Testis (tissue), 5 donors: ENCODE measurements at places on chromosomes 16 and 17.

DNA sequence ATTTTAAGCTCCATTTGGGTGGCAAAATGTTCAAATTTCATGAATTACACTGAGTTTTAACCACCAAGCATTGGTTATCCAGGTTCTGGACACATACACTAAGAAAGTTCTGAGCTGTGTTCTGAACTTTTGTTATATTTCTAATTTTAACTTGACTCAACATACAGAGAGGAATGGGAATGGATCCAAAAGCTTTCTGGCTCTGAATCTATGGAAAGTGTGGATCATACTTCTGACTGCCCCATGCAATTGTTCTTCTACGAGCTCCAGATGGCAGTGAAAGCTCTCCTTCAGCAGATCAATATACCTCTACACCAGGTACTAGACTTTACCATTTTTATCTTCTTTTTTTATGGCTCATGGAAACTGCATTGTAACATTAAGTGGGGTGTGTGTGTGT lies 113.0 kb upstream of the NOG start:
- DNase-seq, result no peak

GRCh38 chr16:64617836-64618476 lies 503.9 kb downstream of the CDH11 start:
- DNase-seq, result no peak

DNA sequence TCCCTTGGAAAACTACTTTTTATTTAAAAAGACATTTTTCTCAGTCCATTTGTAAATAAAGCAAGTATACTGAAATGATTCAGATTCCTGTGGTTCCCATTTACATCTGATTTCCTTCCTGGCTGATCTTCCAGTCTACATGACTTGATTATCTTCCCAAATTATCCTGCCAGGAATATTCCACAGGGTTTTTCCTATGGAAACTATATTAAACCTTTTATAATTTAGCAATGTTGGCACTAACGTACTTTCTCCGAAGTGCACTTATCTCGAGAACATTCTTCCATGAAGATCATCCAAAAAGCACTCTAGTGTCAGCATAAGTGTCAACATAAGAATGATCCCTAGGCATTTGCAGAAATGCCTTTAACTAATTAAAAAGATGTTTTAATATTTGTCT lies 347.7 kb upstream of the KIF2B start:
- no peak for DNase-seq

GRCh38 chr16:57999971-58000705 lies at the start of gene ZNF319:
Gene ZNF319 (minus strand): TSS chr16:58000672. CDS start chr16:57998265, 2,407 bp downstream.
- no peak for DNase-seq

GRCh38 chr16:799111-799947 lies 1.2 kb downstream of the GNG13 start:
- no peak for DNase-seq

GRCh38 chr16:8199390-8199789 lies 390.9 kb downstream of the TMEM114 start:
- no peak for DNase-seq

DNA sequence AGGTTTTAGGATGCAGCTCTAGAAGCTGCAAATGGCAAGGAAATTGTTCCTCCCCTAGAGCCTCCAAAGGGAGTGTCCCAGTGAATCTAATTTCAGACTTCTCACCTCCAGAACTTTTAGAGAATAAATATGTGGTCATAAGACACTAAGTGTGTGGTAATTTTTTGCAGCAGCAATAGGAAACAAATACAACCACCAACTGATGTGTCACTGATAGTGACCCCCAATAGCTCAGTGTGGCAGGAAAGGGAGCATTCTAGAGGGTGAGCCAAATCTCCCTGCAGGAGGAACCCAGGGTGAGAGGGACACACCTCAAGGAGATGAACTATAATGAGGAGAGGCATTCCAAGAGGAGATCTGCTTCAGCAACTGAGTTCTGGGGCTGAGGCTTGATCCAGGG lies 4.1 kb downstream of the CCL4L2 start:
- DNase-seq, result no peak

DNA sequence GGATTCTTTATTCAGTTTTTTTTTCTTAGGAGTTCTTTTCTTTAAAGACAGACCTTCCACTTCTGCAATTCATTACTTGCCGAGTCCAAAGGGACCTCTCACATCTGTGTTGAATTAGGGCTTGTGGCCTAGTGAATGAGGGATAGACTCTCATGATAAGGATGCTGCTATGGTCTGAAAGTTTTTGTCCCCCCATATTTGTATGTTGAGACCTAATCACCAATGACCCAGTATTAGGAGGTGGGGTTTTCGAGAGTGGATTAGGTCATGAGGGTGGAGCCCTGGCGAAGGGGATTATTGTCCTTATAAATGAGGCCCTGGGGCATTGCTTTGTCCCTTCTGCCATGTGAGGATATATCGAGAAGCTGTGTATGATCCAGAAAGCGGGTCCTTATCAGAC lies 9.5 kb downstream of the KRT12 start:
- no peak for DNase-seq

DNA sequence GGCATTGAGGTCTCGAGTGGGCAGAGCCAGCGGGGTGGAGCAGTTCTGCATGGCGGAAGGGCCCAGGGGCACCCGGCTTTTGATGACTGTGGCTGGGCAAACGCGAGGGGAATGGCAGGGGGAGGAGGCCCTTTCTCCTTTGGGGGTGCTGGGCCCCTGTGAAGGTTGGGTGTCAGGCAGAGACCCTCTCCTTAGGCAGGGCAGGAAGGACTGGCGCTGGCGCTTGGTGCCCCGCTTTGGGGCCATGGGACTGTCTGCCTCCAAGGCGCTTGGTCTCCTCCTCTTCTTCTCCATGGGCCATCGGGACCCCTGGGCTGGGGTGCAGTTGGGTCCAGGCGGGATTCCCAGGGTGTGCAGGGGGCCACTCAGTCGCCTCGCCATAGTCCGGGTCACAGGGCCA lies 12.8 kb upstream of the GFAP start:
- DNase-seq, result no peak

GRCh38 chr16:21647562-21648164 lies 4.7 kb downstream of the IGSF6 start:
- no peak for DNase-seq

DNA sequence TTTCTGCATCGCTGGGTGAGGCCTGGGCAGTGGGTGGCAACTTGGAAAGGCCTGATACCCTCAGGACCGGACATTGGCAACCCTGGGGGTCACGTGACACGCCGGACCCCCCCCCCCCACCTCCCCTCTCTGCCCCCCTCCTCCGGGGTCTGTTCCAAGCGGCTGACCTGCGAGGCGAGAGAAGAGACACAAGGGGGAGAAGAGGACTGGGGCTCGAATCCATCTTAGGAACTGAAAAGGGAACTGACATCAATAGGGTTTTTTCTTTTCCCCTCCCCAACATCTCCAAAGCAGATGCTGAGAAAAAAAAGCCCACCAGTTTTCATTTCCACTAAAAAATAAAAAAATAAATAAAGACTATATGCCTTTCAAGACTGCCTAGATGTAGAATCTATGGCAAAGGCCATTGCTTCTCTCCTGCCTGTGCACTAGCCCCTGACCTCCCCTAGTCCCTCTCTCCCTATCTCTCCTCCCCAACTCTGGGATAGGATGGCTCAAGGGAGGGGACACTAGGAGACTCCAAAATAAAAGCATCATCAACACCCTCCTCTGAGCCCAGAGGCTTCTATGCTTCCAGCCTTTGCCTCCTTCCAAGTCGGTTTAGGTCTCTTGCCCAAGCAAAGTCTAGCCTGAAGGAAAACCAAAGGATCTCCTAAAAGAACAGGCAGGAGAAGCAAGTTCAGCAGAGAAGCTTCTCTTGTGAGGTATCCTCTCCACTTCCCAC lies 7.7 kb upstream of the HOXB2 start:
- no peak for DNase-seq

DNA sequence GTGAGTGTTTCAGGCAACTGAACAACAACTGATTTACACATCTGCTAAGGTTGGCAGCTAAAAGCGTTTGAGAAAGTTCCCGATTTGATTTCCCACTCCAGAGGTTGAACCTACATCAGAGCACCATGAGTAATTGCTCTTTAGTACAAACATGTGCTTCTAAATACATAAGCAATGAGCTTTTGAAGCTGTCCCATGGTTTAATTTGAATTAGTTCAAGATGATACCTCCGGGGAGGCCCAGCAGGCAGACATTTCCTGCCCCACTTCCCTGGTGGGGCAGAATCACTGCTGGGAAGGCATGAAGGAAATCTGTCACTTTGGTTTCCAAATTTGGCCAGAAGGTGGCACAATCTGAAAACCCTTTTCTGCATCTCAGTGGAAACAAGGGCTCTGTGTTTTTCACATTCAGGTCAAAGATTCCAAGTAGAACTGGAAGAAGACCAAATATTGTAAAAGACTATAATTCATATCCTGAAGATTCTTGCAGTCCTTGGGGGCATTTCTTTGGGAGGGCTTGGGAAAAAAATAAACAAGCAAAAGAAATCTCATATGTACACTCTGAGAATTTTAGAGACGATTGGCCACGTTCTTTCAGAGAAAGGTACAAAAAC lies 176.2 kb upstream of the FAM20A start:
- DNase-seq, result peak; percentile 77

- DNase-seq, result no peak
Measured at GRCh38 chr17:61400066-61400716, 548 bp downstream of the TBX2 start.

GRCh38 chr16:64428463-64429113 lies 693.3 kb downstream of the CDH11 start:
- DNase-seq, result no peak

DNA sequence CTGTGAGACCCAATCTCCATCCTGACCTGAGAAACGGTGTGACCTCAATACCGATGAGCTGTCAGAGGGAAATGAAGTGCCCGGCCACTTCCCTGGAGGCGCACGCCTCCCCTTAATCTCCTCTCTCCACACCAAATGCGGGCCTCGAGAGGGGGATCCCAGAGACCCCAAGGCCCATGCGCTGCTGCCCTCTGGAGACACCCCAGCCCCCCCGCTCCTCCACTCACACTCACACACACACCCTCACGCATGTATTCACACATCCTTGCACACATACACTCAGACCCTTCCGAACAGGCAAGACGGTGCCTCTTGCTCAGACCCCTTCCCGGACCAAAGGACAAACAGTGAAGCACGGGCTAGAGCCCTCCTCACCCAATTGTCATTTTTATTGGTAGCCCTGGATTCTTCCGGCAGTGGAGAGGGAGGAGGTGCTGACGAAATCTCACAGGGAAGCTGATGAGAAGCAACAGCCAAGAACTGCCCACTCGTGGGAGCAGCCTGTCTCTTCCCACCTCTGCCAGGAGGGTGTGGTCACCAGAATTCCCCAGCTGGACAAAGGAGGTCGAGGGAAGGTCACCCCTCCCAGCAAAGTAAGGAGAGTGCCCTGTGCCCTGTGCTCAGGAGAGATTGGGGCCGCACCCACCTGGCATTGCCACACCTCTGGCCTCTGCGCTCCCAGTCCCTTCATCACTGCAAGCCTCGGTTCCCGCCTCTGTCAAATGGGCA lies 136.0 kb upstream of the TNRC6C start:
- DNase-seq, result no peak

- no peak for DNase-seq
Measured at GRCh38 chr17:13851889-13852288, 217.4 kb upstream of the COX10 start.
